ENCODE measurements at places on chromosomes 6 and 20. TPM values are rescaled to one million over a fixed set of nuclear protein-coding genes. Genes with fewer than 3 reads are reported as not detected.

DNA sequence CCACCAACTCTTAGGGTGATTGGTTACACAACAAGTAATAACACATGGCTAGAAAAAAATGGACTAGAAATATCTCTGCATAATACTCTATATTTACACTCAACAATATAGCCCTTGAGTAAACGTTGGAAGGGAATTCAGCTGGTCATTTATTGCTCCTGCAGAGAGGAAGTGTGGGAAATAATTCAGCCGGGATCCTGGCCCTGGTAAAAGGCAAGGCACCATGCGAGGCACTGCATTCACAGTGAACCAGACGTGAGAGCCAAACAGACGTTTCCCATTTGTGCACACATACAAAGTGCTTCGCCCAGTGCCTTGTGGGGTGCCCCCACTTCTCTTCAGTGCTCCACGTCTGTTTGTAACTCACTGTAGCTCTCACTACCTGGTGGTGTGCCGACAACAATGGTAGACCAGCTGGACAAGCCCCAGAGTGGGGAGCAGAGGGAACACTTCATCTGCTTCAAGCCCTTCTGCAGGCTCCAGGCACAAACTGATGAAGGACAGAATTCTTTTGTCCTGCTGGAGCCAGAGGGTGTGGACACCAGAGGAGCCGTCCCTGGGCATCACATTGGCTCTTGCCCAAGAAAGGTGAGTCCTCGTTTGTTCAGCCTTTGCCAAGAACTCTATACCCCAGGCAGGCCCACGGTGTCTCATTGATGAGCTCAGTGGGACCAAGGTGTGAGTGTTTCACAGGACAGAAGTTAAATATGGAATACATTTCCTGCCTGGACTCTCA lies 18.8 kb downstream of the SYNDIG1 start:
- H3K27ac ChIP-seq = no peak overlapping the region
- peaks cover 7% of the 10 kb centered on the region for H3K27me3 ChIP-seq
- DNase-seq = no peak

DNA sequence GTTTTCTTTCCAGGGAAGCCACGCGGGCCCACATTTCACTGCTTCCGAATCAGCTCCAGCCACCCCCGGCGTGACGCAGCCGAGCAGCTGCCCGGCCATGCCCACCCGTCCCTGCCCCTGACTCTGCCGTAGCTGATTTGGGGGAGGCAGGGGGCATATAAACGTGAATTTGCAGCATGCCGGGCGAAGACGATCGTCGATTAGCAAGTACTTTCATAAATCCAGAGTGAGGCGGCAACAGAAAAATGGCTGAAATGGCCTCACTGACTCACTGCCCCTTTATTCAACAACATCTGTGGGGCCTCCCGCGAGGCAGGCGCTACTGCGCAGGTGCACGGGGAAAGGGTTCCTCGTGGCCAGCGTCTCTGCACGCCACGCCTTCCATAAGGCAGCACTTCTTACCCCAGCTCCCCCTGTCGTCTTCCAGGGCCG lies 118.0 kb downstream of the DLL1 start:
- H3K27me3 ChIP-seq = no peaks in the 10 kb centered on the region
- no peak for DNase-seq

DNA sequence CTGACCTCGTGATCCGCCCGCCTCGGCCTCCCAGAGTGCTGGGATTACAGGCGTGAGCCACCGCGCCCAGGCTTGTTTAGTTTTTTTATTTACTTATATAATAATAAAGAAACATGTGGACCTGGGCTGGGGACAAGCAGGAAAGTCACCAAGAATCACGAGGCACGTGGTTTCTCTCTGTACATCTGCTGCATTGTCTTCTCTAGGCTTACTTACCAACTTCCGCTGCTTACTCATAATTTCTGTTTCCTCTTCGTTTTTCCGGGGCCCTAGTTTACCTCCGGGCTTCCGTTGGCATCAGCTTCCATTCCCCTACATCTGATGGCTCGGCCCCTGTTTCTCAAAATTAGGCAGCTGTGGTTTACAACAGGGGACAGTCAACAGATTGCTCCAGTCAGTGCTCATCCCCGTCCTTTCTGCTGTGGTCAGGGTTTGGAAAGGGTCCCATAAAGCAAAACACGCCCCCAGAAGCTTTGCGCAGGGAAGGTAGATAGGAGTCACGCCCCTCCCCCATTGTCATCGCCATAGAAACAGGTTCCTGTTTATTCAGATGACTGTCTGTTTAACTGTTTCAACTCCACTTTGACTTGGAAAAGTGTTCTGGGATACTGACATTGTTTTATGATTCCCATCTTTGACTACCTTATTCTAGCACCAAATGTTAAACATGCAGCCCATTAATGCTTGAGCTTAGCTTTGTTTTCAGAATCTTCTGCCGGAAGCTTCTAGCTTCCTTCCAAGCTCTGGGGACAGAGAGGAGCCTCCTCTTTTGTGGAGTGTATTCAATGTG lies 31.9 kb upstream of the TXLNB start:
- H3K4me1 ChIP-seq = peaks cover 7% of the 10 kb centered on the region
- no peaks in the 10 kb centered on the region for H3K27me3 ChIP-seq
- peak; percentile 77 for DNase-seq

DNA sequence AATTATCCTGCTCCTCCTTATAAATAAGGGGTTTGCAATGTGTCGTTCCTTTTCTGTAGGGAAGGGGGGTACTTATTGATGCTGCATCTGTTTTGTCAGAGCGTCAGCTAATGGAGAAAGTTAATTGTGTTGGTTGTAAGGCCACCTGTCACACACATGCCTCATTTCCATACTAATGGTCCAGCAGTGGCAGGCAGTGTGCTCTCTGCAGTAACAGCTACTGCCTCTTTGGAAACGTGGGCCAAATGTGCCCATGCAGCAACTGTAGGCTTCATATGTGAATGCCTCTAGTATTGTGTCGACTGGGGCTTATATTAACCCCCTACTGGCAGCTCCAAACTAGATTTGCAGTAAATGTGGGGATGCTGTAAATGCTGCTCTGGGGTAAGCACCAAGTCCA lies 56.3 kb upstream of the OLIG3 start:
- no peak overlapping the region for H3K27ac ChIP-seq
- H3K4me1 ChIP-seq = no peaks in the 10 kb centered on the region
- no peak for DNase-seq
- no peak overlapping the region for H3K4me3 ChIP-seq
- H3K27me3 ChIP-seq = no peaks in the 10 kb centered on the region
- H3K36me3 ChIP-seq = no peaks in the 10 kb centered on the region

DNA sequence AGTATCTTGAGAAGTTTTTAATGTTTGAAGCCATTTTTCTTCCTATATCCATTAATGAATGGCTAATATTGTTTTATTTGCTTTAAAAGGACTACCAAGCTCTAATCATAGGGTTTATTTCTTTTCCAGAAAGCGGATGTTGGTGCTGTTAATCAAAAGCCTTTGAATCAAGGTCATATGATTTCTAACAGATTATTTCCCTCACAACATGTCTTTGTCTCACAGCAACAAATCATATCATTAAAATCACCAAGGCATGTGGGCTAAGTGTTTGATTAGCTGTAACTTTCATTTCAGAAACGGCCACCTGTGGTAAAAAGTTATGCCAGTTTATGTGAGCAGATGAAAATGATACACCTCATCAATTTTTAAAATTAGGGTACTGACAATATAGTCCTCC lies 21.7 kb downstream of the TRAF3IP2 start:
- peaks cover 11% of the 10 kb centered on the region for H3K36me3 ChIP-seq
- H3K27me3 ChIP-seq = no peaks in the 10 kb centered on the region
- no peak for DNase-seq

GRCh38 chr6:91633374-91634111 lies 1046.7 kb upstream of the MAP3K7 start:
- H3K36me3 ChIP-seq = no peaks in the 10 kb centered on the region
- H3K4me3 ChIP-seq = no peak overlapping the region
- no peaks in the 10 kb centered on the region for H3K4me1 ChIP-seq
- no peak for DNase-seq
- H3K27me3 ChIP-seq = no peaks in the 10 kb centered on the region

GRCh38 chr20:17667445-17667844 lies 14.6 kb downstream of the RRBP1 start:
- DNase-seq = no peak
- H3K4me3 ChIP-seq = no peak overlapping the region
- peaks cover 18% of the 10 kb centered on the region for H3K4me1 ChIP-seq
- no peaks in the 10 kb centered on the region for H3K36me3 ChIP-seq
- H3K27me3 ChIP-seq = no peaks in the 10 kb centered on the region
- H3K27ac ChIP-seq = no peak overlapping the region

GRCh38 chr6:47650553-47651432 lies 47.6 kb upstream of the ADGRF4 start:
- DNase-seq = no peak
- no peak overlapping the region for H3K4me3 ChIP-seq
- no peak overlapping the region for H3K27ac ChIP-seq
- no peaks in the 10 kb centered on the region for H3K36me3 ChIP-seq
- no peaks in the 10 kb centered on the region for H3K27me3 ChIP-seq

- no peak for DNase-seq
- H3K27me3 ChIP-seq = no peaks in the 10 kb centered on the region
- no peak overlapping the region for H3K27ac ChIP-seq
- H3K36me3 ChIP-seq = no peaks in the 10 kb centered on the region
- H3K4me3 ChIP-seq = no peak overlapping the region
- no peaks in the 10 kb centered on the region for H3K4me1 ChIP-seq
These were observed 7.4 kb downstream of the TMEM14C start for GRCh38 chr6:10730254-10730653.

- no peaks in the 10 kb centered on the region for H3K4me1 ChIP-seq
- no peak for DNase-seq
These were observed 9.6 kb downstream of the BPIFB3 start for GRCh38 chr20:33063271-33063670.

GRCh38 chr6:163195721-163196691 lies 218.5 kb upstream of the QKI start:
- H3K4me1 ChIP-seq = no peaks in the 10 kb centered on the region
- no peaks in the 10 kb centered on the region for H3K27me3 ChIP-seq
- no peaks in the 10 kb centered on the region for H3K36me3 ChIP-seq
- no peak for DNase-seq
- no peak overlapping the region for H3K27ac ChIP-seq

GRCh38 chr20:33437141-33437911 lies 6.2 kb downstream of the SNTA1 start:
- H3K27ac ChIP-seq = no peak overlapping the region
- no peaks in the 10 kb centered on the region for H3K4me1 ChIP-seq
- no peaks in the 10 kb centered on the region for H3K36me3 ChIP-seq
- DNase-seq = no peak

- no peak overlapping the region for H3K4me3 ChIP-seq
- no peak for DNase-seq
- no peaks in the 10 kb centered on the region for H3K36me3 ChIP-seq
- no peaks in the 10 kb centered on the region for H3K4me1 ChIP-seq
These were observed 99.4 kb upstream of the RAB32 start for GRCh38 chr6:146444189-146444588.

- H3K27me3 ChIP-seq = no peaks in the 10 kb centered on the region
- no peak overlapping the region for H3K27ac ChIP-seq
- DNase-seq = no peak
- H3K4me1 ChIP-seq = no peaks in the 10 kb centered on the region
These were observed 289.7 kb upstream of the RNF24 start for GRCh38 chr20:4305091-4305490.

- H3K27ac ChIP-seq = no peak overlapping the region
- no peaks in the 10 kb centered on the region for H3K36me3 ChIP-seq
- peaks cover 2% of the 10 kb centered on the region for H3K4me1 ChIP-seq
These were observed 37.0 kb downstream of the FOXO3 start for GRCh38 chr6:108597572-108598304.

GRCh38 chr6:151166180-151166579 lies 73.6 kb upstream of the AKAP12 start:
- peaks cover 6% of the 10 kb centered on the region for H3K27me3 ChIP-seq
- DNase-seq = no peak
- no peaks in the 10 kb centered on the region for H3K36me3 ChIP-seq
- no peak overlapping the region for H3K27ac ChIP-seq

GRCh38 chr6:46510651-46511050 lies 19.4 kb upstream of the RCAN2 start:
- H3K4me3 ChIP-seq = no peak overlapping the region
- no peaks in the 10 kb centered on the region for H3K36me3 ChIP-seq
- H3K27ac ChIP-seq = no peak overlapping the region
- H3K27me3 ChIP-seq = no peaks in the 10 kb centered on the region
- H3K4me1 ChIP-seq = no peaks in the 10 kb centered on the region
- no peak for DNase-seq

The DNAH8 gene
- 0.03 TPM for total RNA-seq

The POU5F1 gene
- 3.9 TPM for total RNA-seq

The CUL7 gene
- 15.9 TPM for total RNA-seq

The TDRD6 gene
- not detected for total RNA-seq

The SLCO4A1 gene
- total RNA-seq = 0.98 TPM

The PTCRA gene
- total RNA-seq = not detected

The ABHD16B gene
- not detected for total RNA-seq

The WFDC5 gene
- not detected for total RNA-seq

The E2F1 gene
- total RNA-seq = 1.8 TPM
